Pancreas (tissue), 10 donors: ENCODE measurements at places on chromosomes 13 and 19. TPM values are rescaled to one million over a fixed set of nuclear protein-coding genes. Genes with fewer than 3 reads are reported as not detected.

DNA sequence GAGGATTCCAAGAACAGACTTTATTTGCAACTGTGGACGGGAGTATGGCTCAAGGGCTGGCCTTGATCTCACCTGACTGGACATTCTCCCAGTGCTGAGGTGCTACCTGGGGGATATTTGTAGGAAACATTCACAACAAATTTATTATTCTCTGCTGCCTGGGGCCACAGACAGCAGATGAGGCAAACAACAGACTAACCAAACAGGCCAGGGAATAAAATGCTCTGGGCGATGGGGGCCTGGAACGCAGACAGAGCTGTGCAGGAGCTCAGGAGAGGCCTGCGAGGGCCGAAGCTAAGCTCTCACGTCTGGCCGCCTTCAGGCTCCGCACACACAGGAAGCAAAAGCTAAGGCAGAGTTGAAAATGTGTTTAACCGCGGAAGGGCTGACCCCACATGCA, 7.8 kb downstream of the PLPP2 start:
- no peaks in the 10 kb centered on the region for H3K36me3 ChIP-seq
- H3K27me3 ChIP-seq, result no peaks in the 10 kb centered on the region
- H3K4me1 ChIP-seq, result no peaks in the 10 kb centered on the region
- H3K4me3 ChIP-seq, result no peak overlapping the region
- H3K27ac ChIP-seq, result no peak overlapping the region

GRCh38 chr13:91792054-91792453, 393.6 kb downstream of the GPC5 start:
- no peaks in the 10 kb centered on the region for H3K27me3 ChIP-seq
- H3K36me3 ChIP-seq, result no peaks in the 10 kb centered on the region
- no peaks in the 10 kb centered on the region for H3K4me1 ChIP-seq

- H3K27ac ChIP-seq, result no peak overlapping the region
- DNase-seq, result no peak
- no peaks in the 10 kb centered on the region for H3K4me1 ChIP-seq
- no peak overlapping the region for H3K4me3 ChIP-seq
- H3K36me3 ChIP-seq, result no peaks in the 10 kb centered on the region
Observed at GRCh38 chr13:97417698-97418097, 16.3 kb upstream of the RAP2A start.

- H3K36me3 ChIP-seq, result peaks cover 10% of the 10 kb centered on the region
- DNase-seq, result no peak
- no peaks in the 10 kb centered on the region for H3K27me3 ChIP-seq
Observed at GRCh38 chr13:46721054-46721453, 75.9 kb downstream of the ESD start.

Gene CELF5
- 0.51 TPM for total RNA-seq

Gene ETV2
- total RNA-seq, result 1.2 TPM

GRCh38 chr19:28065026-28065425, 1147.9 kb downstream of the UQCRFS1 start:
- no peak overlapping the region for H3K4me3 ChIP-seq
- H3K36me3 ChIP-seq, result no peaks in the 10 kb centered on the region
- no peak overlapping the region for H3K27ac ChIP-seq
- no peaks in the 10 kb centered on the region for H3K27me3 ChIP-seq
- H3K4me1 ChIP-seq, result no peaks in the 10 kb centered on the region

DNA sequence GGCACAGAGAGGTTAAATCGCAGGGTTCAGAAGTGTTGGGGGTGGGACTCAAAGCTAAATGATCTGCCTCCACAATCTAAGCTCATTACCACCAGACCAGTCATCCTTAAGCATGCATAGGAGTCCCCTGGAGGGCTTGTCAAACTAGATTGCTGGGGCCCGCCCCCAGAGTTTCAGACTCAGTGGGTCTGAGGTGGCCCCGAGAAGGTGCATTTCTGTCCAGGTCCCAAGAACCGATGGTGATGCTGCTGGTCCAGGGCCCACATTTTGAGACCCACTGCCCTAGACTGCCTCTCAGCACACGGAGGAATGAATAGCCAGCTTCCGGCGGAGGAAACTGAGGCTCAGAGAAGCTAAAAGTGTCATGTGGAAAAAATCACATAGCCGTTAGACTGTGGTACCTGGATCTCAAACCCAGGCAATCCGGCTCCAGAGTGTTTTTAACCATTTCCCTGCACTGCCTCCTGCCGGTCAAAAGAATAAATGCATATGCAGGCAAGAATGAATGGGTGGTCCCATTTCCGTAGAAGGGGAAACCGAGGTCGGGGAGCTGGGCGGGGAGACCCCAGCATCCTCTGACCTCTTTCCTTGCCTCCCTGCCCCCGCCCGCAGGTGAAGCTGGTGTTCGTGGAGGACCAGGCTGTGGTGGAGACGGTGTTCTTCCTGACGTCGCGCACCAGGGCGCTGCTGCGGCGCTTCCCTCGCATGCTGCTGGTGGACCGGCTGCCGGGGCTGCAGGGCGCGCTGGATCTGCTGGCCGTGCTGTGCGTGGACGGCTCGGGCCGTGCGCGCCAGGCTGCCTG, 23.8 kb downstream of the ZSWIM9 start:
- H3K36me3 ChIP-seq, result no peaks in the 10 kb centered on the region
- no peak overlapping the region for H3K4me3 ChIP-seq

Gene LYL1
- 0.69 TPM for total RNA-seq

GRCh38 chr13:112891477-112892401, 77.3 kb upstream of the MCF2L start:
- H3K4me1 ChIP-seq, result peaks cover 14% of the 10 kb centered on the region
- DNase-seq, result no peak
- no peaks in the 10 kb centered on the region for H3K36me3 ChIP-seq
- no peak overlapping the region for H3K4me3 ChIP-seq

DNA sequence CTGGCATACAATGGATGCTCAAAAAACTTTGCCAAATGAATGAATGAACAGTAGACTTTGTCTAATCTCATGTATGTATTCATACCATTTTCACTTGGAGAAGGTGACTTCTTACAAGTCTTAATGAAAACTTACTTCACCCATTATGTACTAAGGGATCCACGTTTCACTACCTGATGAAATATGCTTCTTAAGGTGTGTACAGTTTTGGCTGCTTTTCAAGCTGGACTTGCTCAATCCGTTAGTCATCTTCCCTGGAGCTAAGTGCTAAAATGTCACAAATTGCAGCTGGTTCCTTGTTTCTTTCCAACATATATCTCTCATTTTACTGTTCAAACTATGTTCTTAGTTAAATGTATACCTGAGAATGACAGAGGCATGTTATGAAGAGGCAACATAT, 4.2 kb upstream of the CCNA1 start:
- H3K4me1 ChIP-seq, result no peaks in the 10 kb centered on the region
- H3K4me3 ChIP-seq, result no peak overlapping the region
- H3K36me3 ChIP-seq, result no peaks in the 10 kb centered on the region
- no peak for DNase-seq
- no peak overlapping the region for H3K27ac ChIP-seq

Gene F7
- total RNA-seq, result 0.13 TPM
